ENCODE measurements at places on chromosomes 7 and 10. TPM values are rescaled to one million over a fixed set of nuclear protein-coding genes. Genes with fewer than 3 reads are reported as not detected.

DNA sequence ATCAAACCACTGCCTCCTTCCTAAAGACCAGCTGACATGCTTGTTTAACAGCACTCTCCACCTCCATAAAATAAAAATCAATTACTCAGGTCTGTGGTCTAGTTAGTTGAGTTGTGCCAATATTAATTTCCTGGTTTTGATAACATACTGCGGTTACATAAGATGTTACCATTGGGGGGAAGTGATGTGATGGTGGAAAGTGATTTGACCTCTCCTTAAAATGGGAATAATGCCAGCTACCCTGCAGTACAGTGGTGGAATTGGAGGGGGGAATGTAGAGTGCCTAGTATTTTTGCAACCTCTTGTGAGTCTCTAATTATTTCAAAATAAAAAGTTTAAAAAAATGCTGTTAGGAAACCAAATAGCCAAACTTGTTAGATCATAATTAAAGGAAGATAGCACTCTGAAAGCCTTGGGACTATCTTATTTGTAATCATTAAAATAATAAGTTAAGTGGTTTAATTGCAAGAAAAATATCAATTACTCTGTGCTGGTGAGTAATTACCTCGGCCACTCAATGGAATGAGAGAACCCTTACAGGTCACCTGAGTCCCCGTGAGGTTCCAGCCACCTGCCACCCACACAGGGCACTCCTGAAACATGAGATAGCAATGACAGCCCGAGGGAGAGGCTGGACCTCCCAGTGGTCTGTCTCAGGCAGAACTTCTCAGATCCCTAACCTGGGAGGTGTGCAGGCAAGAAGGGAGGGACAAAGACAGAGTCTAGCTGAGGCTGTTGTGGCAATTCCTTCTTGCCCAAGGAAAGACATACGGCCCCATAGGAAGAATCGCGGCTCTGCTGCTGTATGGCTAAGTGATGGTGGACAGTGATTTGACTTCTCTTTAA is 94.1 kb downstream of the SH3PXD2A start:
- H3K4me1 ChIP-seq: peaks cover 47% of the 10 kb centered on the region
- no peaks in the 10 kb centered on the region for H3K27me3 ChIP-seq
- no peak overlapping the region for H3K4me3 ChIP-seq
- no peak overlapping the region for H3K27ac ChIP-seq
- DNase-seq: peak; percentile 61
- no peaks in the 10 kb centered on the region for H3K36me3 ChIP-seq

WEE2 gene
- not detected for total RNA-seq

C1QL3 gene
- total RNA-seq: not detected

- H3K4me1 ChIP-seq: peaks cover 8% of the 10 kb centered on the region
- peak overlapping the region; percentile 49 for H3K4me3 ChIP-seq
- peak overlapping the region; percentile 87 for H3K27ac ChIP-seq
- DNase-seq: peak; percentile 78
- H3K36me3 ChIP-seq: no peaks in the 10 kb centered on the region
Measured at GRCh38 chr7:4882169-4883032, 1.1 kb downstream of the RADIL start.

LRRC61 gene
- 0.33 TPM for total RNA-seq

DNA sequence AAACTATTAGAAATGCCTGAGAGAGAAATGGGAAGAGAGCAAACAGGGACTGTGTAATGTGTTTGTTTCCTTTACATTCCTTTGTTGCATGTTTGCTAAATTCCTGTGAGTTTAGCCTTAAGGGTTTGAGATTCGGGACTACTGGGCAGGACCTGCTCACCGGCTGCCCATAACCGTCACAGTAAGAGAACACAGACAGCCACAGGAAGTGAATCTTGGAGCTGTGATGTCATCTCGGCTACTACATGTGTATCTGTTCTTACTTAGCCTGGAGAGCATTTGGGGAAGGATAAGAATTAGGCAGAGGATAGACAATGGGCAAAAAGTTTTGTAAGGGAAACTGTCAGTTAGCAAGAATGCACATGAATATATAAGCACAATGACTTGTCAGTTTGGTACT is 485.1 kb upstream of the KLF6 start:
- no peaks in the 10 kb centered on the region for H3K27me3 ChIP-seq
- peak; percentile 82 for DNase-seq
- H3K4me1 ChIP-seq: peaks cover 10% of the 10 kb centered on the region
- no peaks in the 10 kb centered on the region for H3K36me3 ChIP-seq

DNA sequence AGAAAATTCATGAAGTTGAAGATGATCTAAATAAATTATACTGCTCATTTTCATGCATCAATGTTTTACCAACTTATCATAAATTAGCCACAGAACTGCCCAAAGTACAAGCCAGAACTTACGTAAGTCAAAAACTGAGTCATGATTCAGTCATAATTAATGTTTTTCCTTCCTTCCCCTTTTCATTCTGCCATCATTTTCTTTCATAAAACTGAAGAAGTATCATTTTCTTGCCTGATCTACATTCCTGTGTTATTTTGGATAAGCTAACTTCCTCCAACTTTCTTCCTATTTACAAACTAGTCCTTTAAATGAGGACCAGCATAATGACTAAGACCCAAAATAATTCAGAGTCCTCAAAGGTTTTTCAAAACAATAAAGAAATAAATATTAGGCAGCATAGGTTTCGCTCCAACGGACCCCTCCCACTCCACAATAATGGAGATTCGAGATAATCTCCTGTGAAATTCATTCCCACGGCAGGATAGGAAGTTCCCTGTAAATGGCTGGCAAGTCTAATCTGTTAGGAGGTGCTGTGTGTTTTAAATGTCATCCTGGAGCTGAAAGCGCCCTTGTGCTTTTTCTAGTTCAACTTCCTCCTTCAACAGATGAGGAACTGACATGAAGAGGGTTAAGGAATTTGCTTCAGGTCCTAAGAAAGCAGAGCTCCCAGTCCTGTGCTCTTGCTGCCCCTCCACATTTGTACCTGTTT is 218.9 kb downstream of the DOCK4 start:
- peaks cover 6% of the 10 kb centered on the region for H3K36me3 ChIP-seq
- no peaks in the 10 kb centered on the region for H3K27me3 ChIP-seq
- H3K4me1 ChIP-seq: peaks cover 5% of the 10 kb centered on the region
- DNase-seq: peak; percentile 73

DNA sequence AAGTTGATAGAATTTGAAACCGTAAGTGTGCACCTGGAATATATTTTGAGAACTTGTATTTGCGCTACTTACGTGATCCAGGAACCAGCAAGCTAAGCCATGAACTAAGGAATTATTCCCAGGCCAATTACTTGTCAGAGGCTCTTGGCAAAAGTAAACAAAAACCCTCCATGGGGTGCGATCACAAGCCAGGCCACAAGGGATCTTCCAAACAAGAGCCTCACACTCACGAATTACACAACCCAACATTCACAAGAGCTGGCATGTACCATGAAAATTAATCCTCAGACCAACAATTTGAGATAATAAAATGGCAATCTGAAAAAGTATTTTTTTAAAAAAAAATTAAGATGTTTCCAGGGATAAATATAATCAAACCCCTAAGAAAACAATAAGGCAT is 467.0 kb upstream of the AKR1E2 start:
- no peaks in the 10 kb centered on the region for H3K27me3 ChIP-seq
- DNase-seq: peak; percentile 65
- no peak overlapping the region for H3K27ac ChIP-seq
- H3K4me1 ChIP-seq: peaks cover 1% of the 10 kb centered on the region
- H3K4me3 ChIP-seq: no peak overlapping the region

DNA sequence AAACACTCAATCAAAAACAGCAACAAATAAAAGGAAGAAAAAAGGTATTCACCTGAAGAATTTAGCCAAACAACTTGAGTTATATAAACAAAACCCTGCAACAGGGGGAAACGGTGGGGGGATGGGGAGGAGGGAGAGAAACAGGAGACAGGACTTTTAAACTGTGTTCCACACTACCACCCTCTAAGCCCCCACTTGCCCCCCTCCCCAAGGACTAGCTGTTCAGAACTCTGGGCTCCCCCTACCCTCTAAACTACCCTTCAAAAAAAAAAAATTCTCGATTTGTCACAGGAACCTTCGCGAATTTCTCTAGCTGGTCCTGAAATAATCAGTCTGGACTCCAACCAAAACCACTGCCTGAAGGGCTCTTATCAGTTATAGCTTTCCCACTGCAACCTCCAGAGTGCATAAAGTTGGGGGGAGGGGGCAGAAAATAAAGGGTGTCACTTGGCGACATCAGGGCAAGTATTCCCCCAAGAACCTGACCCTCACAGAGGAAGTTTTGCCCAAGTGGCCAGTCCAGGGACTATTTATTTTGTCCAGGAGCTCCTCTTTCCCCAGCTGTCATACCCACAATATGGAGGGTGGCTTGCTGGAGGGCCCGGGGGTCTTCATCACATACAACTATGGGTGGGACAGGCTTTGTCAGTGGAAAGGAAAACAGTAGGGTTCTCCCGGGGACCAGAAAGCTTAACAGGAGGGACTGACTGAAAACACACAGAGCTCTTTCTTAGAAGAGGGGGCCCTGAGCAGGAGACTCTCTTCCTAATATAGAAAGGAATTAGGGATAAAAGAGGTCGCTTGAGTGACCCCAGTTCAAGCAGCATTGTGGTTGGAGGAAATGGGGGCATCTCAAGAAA is 1.3 kb downstream of the UBE2H start:
- H3K27me3 ChIP-seq: no peaks in the 10 kb centered on the region
- H3K4me1 ChIP-seq: peaks cover 12% of the 10 kb centered on the region
- H3K36me3 ChIP-seq: no peaks in the 10 kb centered on the region
- H3K27ac ChIP-seq: peak overlapping the region; percentile 86
- H3K4me3 ChIP-seq: peak overlapping the region; percentile 83

DNA sequence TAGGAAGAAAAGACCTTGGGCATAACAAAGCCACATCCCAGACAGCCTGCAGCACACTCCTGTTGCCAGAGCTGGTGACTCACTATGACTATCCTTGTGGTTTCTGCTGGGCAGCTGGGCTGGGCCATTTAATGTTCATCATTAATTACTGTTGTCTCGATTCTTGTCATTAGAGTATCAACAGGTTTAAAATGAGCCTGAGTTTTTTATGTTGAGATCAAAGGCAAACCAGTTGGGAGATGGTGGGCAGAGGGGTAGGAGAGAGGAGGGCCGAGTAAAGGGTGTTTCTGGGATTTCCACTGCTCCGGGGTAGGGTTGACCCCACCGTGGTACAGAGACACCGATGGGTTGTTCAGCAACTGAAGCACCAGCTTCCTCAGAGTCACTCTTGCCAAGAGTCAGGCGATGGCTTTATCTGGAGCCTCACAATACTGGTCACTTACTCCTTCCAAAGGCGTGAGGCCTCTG is 128.7 kb upstream of the LYZL1 start:
- H3K27me3 ChIP-seq: peaks cover 3% of the 10 kb centered on the region
- H3K27ac ChIP-seq: no peak overlapping the region
- H3K36me3 ChIP-seq: no peaks in the 10 kb centered on the region
- peak; percentile 96 for DNase-seq
- no peaks in the 10 kb centered on the region for H3K4me1 ChIP-seq
- H3K4me3 ChIP-seq: no peak overlapping the region

SLC13A1 gene
- not detected for total RNA-seq

C10orf105 gene
- under 0.01 TPM for total RNA-seq

DNA sequence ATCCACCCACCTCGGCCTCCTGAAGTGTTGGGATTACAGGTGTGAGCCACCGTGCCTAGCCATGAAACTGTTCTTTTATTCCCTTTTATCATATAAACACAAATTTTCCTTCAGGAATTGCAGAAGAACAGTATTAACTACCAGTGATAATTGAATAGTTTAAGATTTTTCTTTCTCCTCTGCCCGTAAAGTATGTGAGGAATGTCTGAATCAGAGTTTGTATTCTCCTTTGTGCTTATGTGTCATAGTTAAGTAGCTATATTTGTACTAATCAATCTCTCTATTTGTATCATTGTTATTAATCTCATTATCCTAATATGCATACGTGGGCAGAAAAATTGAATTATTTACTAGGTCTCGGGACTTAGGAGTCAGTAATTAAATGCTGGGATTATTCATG is 83.6 kb downstream of the ZNF277 start:
- H3K27me3 ChIP-seq: no peaks in the 10 kb centered on the region
- H3K4me1 ChIP-seq: no peaks in the 10 kb centered on the region
- H3K27ac ChIP-seq: no peak overlapping the region
- peak; percentile 2 for DNase-seq
- no peak overlapping the region for H3K4me3 ChIP-seq
- H3K36me3 ChIP-seq: no peaks in the 10 kb centered on the region

GRCh38 chr10:3775696-3776551 is 9.1 kb downstream of the KLF6 start:
- H3K4me3 ChIP-seq: no peak overlapping the region
- H3K4me1 ChIP-seq: peaks cover 23% of the 10 kb centered on the region
- H3K36me3 ChIP-seq: peaks cover 23% of the 10 kb centered on the region
- DNase-seq: peak; percentile 73
- no peaks in the 10 kb centered on the region for H3K27me3 ChIP-seq
- peak overlapping the region; percentile 56 for H3K27ac ChIP-seq

- no peak overlapping the region for H3K27ac ChIP-seq
- H3K4me3 ChIP-seq: no peak overlapping the region
- DNase-seq: no peak
Measured at GRCh38 chr10:75652146-75652740, 220.8 kb downstream of the LRMDA start.

VWA2 gene
- under 0.01 TPM for total RNA-seq

GRCh38 chr10:42962110-42962901 is 114.6 kb upstream of the RET start:
- no peak overlapping the region for H3K27ac ChIP-seq
- no peaks in the 10 kb centered on the region for H3K27me3 ChIP-seq
- H3K4me1 ChIP-seq: no peaks in the 10 kb centered on the region
- no peak for DNase-seq

FBXL13 gene
- 0.66 TPM for total RNA-seq

GRCh38 chr10:126689461-126689994 is 19.0 kb upstream of the C10orf90 start:
- DNase-seq: no peak
- no peak overlapping the region for H3K27ac ChIP-seq
- H3K4me3 ChIP-seq: no peak overlapping the region
- no peaks in the 10 kb centered on the region for H3K4me1 ChIP-seq

DNA sequence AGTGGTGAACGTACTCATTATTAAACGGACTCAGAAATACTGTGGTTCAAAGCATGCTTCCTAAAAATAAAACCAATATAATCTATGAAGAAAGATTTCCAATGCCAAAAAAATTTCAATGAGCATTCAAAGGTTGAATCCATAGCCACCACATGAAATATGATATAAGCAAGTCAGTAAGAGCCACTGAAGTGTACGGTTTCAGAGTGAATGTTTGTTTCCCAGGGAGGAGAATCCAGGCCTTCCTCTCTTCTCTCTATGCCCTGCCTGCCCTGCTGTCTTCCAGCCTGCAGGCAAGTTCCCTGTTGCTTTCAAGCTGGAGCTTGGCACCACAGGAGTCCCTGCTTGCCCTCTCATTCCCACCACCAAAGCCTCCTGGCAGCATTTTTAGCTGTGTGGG is 1171.6 kb upstream of the C7orf33 start:
- H3K27me3 ChIP-seq: no peaks in the 10 kb centered on the region
- H3K36me3 ChIP-seq: no peaks in the 10 kb centered on the region
- peaks cover 1% of the 10 kb centered on the region for H3K4me1 ChIP-seq
- H3K4me3 ChIP-seq: no peak overlapping the region
- DNase-seq: no peak

LIPF gene
- total RNA-seq: not detected
